ENCODE measurements at places on chromosomes 11 and 22. TPM values are rescaled to one million over a fixed set of nuclear protein-coding genes. Genes with fewer than 3 reads are reported as not detected.

FIBIN gene
- not detected for total RNA-seq

CARD16 gene
- total RNA-seq, result 59.0 TPM

OR52N4 gene
- 1.6 TPM for total RNA-seq

DDX17 gene
- total RNA-seq, result 960 TPM

RBMXL2 gene
- total RNA-seq, result not detected

C1QTNF6 gene
- total RNA-seq, result 23.1 TPM

SLC6A5 gene
- total RNA-seq, result not detected

CASP1 gene
- 74.8 TPM for total RNA-seq

GLYAT gene
- not detected for total RNA-seq

POU2AF2 gene
- not detected for total RNA-seq

TRIM22 gene
- 353 TPM for total RNA-seq

TANGO2 gene
- 51.5 TPM for total RNA-seq

EIF3F gene
- 317 TPM for total RNA-seq

MMP8 gene
- total RNA-seq, result not detected

OTOG gene
- total RNA-seq, result not detected

ELMOD1 gene
- not detected for total RNA-seq
